NCI-H510A treated with DMSO at 0.1 percent for 48 hours (cell line): ENCODE measurements at places on chromosomes 16 and 17.

GRCh38 chr17:41697122-41697962 lies 8.7 kb downstream of the EIF1 start:
- DNase-seq, result no peak

- DNase-seq, result no peak
Observed at GRCh38 chr17:68305142-68305541, 13.8 kb downstream of the ARSG start.

DNA sequence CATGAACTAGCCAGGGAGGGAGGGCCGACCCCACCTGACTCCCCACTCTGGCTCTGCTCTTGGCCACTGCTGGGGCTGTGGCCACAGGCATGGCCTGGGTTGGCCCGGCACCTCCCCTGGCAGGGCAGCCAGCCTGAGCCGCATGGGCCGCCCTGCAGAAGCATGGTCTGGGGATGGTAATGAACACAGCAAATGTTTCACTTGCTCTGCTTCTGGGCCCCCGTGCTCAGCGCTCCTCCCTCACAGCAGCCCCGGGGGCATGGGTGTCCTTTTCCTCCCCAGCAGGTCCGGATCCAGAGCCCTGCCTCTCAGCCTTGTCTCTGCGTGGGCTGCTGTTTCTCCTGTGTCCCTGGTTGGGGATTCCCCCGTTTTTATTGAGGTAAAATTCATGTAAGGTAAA lies 30.9 kb upstream of the KCNJ12 start:
- no peak for DNase-seq

- no peak for DNase-seq
Observed at GRCh38 chr16:10338426-10338825, 47.4 kb upstream of the ATF7IP2 start.

GRCh38 chr17:4881761-4882555 lies 17.4 kb upstream of the C17orf107 start:
- peak; percentile 88 for DNase-seq

GRCh38 chr17:81878294-81878693 lies 7.2 kb upstream of the ARHGDIA start:
- DNase-seq, result no peak

- DNase-seq, result no peak
Observed at GRCh38 chr17:82332669-82333278, 792 bp downstream of the SECTM1 start.

DNA sequence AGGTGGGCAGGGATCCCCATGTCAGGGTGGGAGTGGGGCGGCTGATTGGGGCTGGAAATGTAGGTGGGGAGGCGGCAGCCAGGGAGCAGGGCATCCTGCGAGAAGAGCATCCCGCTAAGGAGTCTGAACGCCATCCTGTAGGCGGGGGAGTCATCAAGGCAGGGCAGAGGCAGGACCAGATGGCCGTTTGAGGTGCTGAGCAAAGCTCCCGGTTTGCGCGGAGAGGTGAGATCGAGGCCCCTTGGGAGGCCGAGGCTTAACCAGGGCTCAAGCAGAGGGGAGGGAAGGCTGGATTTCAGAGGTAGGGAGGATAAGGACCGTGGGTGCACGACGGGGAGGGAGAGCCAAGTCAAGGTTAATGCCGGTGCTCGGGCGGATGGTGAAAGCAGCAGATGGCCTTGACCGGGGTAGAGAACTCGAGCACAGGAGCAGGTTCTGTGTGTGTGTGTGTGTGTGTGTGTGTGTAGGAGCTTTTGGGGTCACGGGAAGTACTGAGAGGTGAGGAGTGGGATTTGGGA lies 472 bp upstream of the NME2 start:
- DNase-seq, result peak; percentile 67

GRCh38 chr17:29124135-29124924 lies 55.9 kb downstream of the MYO18A start:
- peak; percentile 58 for DNase-seq

- DNase-seq, result no peak
Observed at GRCh38 chr16:31099860-31100638, 5.5 kb upstream of the VKORC1 start.

GRCh38 chr16:82395212-82395611 lies 225.2 kb upstream of the MPHOSPH6 start:
- DNase-seq, result peak; percentile 5
